ENCODE measurements at places on chromosomes 13 and 19. TPM values are rescaled to one million over a fixed set of nuclear protein-coding genes. Genes with fewer than 3 reads are reported as not detected.

ADGRE3 gene
- not detected for total RNA-seq

LGALS7B gene
- total RNA-seq, result not detected

REEP6 gene
- total RNA-seq, result 2.7 TPM

RFPL4AL1 gene
- not detected for total RNA-seq

C1QTNF9 gene
- total RNA-seq, result not detected

PALM3 gene
- not detected for total RNA-seq

TNFRSF19 gene
- total RNA-seq, result under 0.01 TPM

PLPPR2 gene
- 17.1 TPM for total RNA-seq

ERICH6B gene
- total RNA-seq, result not detected

GARIN5A gene
- total RNA-seq, result not detected

ZNF492 gene
- 0.80 TPM for total RNA-seq

HCN2 gene
- total RNA-seq, result 0.07 TPM

ZNF507 gene
- 8.7 TPM for total RNA-seq

DDX49 gene
- total RNA-seq, result 77.3 TPM

C19orf85 gene
- total RNA-seq, result not detected

CCDC169 gene
- 0.79 TPM for total RNA-seq

PLK5 gene
- total RNA-seq, result not detected

SIAH3 gene
- total RNA-seq, result not detected

CTXN1 gene
- 4.1 TPM for total RNA-seq

TBCB gene
- total RNA-seq, result 320 TPM

DKKL1 gene
- total RNA-seq, result not detected

PGLYRP2 gene
- not detected for total RNA-seq

GPR4 gene
- 26.0 TPM for total RNA-seq

HCST gene
- not detected for total RNA-seq

MEF2B gene
- total RNA-seq, result 0.10 TPM

RETN gene
- total RNA-seq, result not detected

IRF3 gene
- total RNA-seq, result 55.2 TPM

ADAT3 gene
- 12.1 TPM for total RNA-seq

SPACA4 gene
- total RNA-seq, result not detected

ZNF331 gene
- 5.5 TPM for total RNA-seq

FUT3 gene
- total RNA-seq, result not detected

PSG4 gene
- 31.8 TPM for total RNA-seq

GAPDHS gene
- total RNA-seq, result not detected

TMIGD2 gene
- total RNA-seq, result not detected

OR4F17 gene
- not detected for total RNA-seq

KIR3DL1 gene
- total RNA-seq, result not detected

EFNB2 gene
- total RNA-seq, result 28.6 TPM

LILRB3 gene
- not detected for total RNA-seq

PDE4A gene
- total RNA-seq, result 4.8 TPM

EXOC3L2 gene
- 2.6 TPM for total RNA-seq

MYO1F gene
- total RNA-seq, result 0.07 TPM

SEMA6B gene
- 187 TPM for total RNA-seq

BEST2 gene
- not detected for total RNA-seq

FBXO27 gene
- total RNA-seq, result 0.34 TPM

SLC17A7 gene
- total RNA-seq, result 0.05 TPM

METTL21C gene
- not detected for total RNA-seq

ZNF222 gene
- 1.4 TPM for total RNA-seq

DACH1 gene
- 4.1 TPM for total RNA-seq

Data from mammary microvascular endothelial cell (primary cell).